Fibroblast of skin of left quadriceps (primary cell): ENCODE measurements at places on chromosomes 12 and 14.

DNA sequence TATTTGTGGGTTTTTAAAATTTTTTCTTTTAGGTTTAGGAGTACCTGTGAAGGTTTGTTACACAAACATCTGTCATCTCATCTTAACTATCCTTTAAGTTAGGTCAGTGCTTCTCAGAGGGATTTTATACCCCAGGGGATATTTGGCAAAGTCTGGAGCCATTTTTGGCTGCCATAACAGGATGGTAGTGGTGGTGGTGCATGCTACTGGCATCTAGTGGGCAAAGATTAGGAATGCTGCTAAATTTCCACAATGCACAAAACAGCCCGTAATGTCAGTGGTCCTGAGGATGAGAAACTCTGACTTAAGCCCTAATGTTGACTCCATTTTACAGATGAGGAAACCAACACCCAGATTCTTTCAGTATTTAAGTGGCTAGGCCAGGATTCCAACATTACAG is 85.2 kb upstream of the MYF6 start:
- no peak for DNase-seq

DNA sequence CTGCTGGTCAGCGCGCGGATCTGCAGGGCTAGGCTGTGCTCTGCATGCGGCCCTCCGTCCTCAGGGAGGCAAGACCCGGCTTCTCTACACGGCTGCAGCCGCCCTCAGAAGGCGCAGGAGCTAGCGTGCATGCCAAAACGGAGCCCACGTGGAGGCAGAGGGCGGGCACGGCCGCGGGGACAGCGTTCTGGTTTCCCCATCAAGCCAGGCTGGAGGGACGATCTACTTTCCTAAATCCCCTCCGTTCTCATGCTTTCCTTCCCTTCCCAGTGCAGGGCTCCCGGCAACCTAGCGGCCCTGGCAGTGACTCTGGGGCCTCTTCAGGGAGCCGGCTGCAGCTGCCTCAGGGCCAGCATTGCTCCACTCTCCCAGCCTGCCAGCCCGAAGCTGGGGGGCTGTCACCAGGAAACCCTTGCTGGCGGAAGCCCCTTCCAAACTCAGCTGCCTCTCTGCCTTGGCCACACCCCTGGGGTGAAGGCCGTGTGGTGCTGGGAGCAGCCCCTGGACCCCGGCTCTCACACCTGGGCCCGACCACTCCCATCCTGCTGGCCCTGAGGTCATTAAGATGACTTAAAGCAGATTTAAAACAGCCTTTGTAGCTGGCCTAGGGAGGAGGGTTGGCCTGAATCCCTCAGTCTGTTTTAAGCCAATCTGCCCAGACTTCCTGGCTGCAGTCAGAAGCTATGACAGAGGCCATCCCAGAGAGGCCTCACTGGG is 9.2 kb upstream of the GOLGA3 start:
- DNase-seq: no peak

GRCh38 chr14:76782885-76783566 is 21.8 kb downstream of the VASH1 start:
- no peak for DNase-seq

GRCh38 chr14:61077951-61078720 is 97.1 kb downstream of the SLC38A6 start:
- no peak for DNase-seq

- DNase-seq: no peak
Measured at GRCh38 chr12:38875586-38876228, 29.7 kb downstream of the CPNE8 start.
